Kasumi-1 (cell line): ENCODE measurements at places on chromosomes 11 and 22.
A peak's percentile ranks its signal among the peaks of the same experiment; 100 is the strongest.

GRCh38 chr11:29773656-29774264 is 243.1 kb downstream of the KCNA4 start:
- DNase-seq, result no peak

GRCh38 chr11:102813484-102813883 is 15.5 kb upstream of the MMP1 start:
- no peak for DNase-seq

DNA sequence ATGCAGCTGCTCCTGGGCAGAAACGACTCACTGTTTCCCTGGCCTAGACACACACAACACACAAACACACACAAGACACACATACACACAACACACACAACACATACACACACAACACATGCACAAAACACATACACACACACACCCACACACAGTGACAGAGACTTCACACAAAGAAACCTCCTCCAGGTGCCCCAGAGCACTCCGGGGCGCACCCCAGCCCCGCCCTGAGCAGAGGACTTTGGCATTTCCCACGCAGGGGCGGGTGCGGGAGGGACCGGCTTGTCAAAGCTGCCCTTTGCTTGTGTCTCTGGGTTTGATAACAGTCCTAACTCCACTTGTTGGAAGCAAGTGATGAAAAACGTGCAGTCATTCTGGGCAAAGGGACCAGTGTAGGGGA is 6.5 kb downstream of the APOBEC3A start:
- DNase-seq, result no peak

- DNase-seq, result no peak
These were observed 2.0 kb downstream of the MRGPRF start for GRCh38 chr11:69010964-69011623.

GRCh38 chr11:129278586-129279319 is 86.6 kb upstream of the ARHGAP32 start:
- no peak for DNase-seq

GRCh38 chr11:14235701-14236100 is 123.3 kb downstream of the RRAS2 start:
- no peak for DNase-seq

DNA sequence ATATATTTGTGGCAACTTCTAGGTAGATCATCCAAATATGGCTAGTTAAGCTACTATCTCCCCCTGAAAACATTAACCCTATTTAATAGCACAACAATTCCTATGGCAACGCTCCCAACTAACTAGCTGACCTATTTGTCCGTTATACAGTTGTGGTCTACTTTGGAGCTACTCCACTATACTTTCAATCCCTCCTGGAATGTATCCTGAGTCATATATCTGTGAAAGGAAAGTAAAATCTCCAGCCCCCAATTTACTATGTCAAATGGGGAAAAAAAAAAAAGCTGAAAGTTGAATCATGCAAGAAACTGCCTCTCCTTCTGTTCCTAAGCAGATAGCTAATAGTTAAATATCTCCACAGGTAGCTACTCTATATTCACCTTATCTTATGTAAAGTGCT is 128.5 kb downstream of the CD44 start:
- DNase-seq, result no peak

DNA sequence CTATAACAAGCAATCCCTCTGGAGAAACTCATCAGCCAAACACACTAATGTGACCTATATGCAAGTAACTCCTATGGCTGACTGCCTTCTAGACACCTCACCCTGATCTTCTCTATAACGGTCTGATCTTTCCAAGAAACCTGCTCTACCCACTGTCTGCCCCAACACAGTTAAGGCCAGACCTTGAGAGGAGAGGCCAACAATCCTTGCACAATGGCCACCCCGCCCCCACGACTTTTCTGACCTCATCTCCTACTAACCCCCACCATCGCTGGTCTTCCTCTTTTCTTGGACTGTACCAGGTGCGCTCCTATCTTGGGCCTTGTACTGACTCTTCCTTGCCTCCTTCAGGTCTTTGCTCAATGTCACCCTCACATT is 12.5 kb downstream of the HIRA start:
- DNase-seq, result peak; percentile 48

DNA sequence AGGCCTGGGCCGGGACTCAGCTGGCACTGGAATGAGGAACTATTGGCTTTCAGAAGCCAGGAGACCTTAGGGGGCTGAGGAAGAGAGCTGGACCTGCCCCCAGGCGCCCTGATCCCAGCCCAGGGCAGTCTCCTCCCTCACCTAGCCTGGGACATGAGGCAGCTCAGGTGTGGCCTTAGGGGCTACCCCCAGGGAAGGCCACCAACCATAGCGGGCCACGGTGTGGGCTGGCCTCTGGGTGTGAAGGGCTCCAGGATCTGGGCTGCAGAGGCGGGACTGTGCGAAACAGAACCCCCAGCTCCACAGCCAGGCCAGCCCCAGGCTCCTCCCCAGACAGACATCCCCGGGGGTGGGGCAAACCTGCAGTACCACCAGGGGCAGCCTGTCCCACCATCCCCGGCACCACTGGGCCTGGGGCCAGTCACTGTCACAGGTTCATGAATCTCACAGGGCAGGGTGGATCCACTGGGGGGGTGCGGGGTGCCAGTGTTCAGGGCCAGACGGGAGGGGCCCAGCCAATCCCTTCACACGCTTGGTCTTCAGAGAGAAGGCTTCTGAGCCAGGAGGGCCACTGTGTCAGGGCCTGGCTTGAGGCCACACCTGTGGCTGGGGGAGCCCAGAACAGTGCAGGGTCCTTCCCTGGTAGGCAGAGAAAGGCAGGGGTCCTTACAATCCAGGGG is 3.5 kb downstream of the PLXNB2 start:
- DNase-seq, result peak; percentile 26

- DNase-seq, result no peak
These were observed 13.5 kb downstream of the SREBF2 start for GRCh38 chr22:41846268-41846987.

DNA sequence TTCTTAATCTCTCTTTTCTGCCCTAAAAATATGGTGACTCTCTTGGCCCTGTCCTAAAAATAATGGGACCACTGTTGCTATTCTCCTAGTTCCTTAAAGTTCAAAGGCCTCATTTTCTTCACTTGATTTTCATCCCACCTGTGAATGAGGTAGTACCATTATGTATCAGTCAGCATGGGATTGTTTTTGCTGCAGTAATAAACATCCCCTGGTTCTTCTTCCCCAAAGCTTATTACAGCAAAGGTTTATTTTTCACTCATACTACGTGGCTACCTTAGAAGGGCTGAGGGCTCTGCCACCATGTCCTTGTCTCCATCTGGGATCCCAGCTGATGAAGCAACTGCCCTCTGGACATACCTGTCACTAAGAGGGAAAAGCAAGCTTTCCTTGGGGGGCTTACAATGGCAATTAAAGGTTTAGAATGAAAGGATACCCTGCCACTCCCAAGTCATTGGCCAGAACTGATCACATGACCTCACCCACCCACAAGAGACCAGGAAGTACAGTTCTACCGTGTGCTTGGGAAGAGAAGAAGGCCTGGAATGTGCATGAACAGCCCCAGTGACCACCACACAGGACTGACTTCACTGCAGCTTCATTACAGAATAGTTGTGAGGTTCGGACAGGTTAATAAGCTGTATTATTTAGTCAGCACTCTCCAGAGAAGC is 7.8 kb downstream of the TTC38 start:
- no peak for DNase-seq

GRCh38 chr22:50599816-50600455 is 657 bp upstream of the MAPK8IP2 start:
- peak; percentile 31 for DNase-seq
